Osteoblast (primary cell): ENCODE measurements at places on chromosomes 16 and 17. TPM values are rescaled to one million over a fixed set of nuclear protein-coding genes. Genes with fewer than 3 reads are reported as not detected.

DNA sequence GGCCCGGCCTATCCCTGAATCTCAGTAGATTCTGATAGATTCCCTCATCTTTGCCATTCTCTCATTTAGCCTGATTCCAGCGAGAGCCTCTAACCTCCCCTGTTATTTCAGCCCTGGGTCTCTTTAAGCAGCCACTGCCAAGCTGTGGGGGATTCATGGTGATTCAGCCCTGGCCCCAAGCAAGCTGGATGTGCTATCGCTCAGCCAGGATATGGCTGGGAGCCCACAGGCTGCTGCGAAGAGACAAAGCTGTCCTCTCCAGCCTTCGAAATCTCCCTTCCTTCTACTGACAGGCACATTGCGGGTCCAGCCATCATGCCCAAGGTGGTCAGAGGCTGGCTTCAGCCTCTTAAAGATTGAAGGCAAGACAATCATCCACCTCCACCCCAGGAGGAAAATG lies 394.1 kb downstream of the SOX9 start:
- H3K36me3 ChIP-seq = no peaks in the 10 kb centered on the region
- no peak for DNase-seq
- H3K27me3 ChIP-seq = no peaks in the 10 kb centered on the region

PRR29 gene
- 0.36 and 0.88 TPM in 2 replicates for total RNA-seq

TBC1D3 gene
- not detected in 2 replicates for total RNA-seq

GRCh38 chr17:76562734-76563148 lies 22.9 kb downstream of the PRCD start:
- no peak overlapping the region for H3K4me3 ChIP-seq
- peak overlapping the region; percentile 65 for H3K27ac ChIP-seq
- peaks cover 41% of the 10 kb centered on the region for H3K36me3 ChIP-seq
- H3K4me1 ChIP-seq = peaks cover 50% of the 10 kb centered on the region
- no peaks in the 10 kb centered on the region for H3K27me3 ChIP-seq

- no peaks in the 10 kb centered on the region for H3K4me1 ChIP-seq
- H3K27me3 ChIP-seq = no peaks in the 10 kb centered on the region
- no peak overlapping the region for H3K4me3 ChIP-seq
- no peak overlapping the region for H3K27ac ChIP-seq
- DNase-seq = no peak
- no peaks in the 10 kb centered on the region for H3K36me3 ChIP-seq
Observed at GRCh38 chr16:7452090-7452489, 119.4 kb downstream of the RBFOX1 start.

CNGB1 gene
- not detected in 2 replicates for total RNA-seq

AGRP gene
- not detected in 2 replicates for total RNA-seq

C16orf74 gene
- total RNA-seq = 0.59 and 0.72 TPM in 2 replicates

- peaks cover 16% of the 10 kb centered on the region for H3K4me1 ChIP-seq
- H3K36me3 ChIP-seq = no peaks in the 10 kb centered on the region
- H3K27me3 ChIP-seq = no peaks in the 10 kb centered on the region
- no peak overlapping the region for H3K27ac ChIP-seq
Observed at GRCh38 chr16:54422159-54422558, 135.6 kb upstream of the IRX3 start.

TBC1D3G gene
- 2.9 TPM in 1 of 2 replicates, not detected in the other for total RNA-seq

GRCh38 chr17:78815696-78816095 lies 24.9 kb downstream of the USP36 start:
- H3K36me3 ChIP-seq = peaks cover 89% of the 10 kb centered on the region
- DNase-seq = no peak
- no peaks in the 10 kb centered on the region for H3K27me3 ChIP-seq
- no peak overlapping the region for H3K27ac ChIP-seq

GRCh38 chr17:83065660-83066542 lies 13.5 kb upstream of the METRNL start:
- H3K27ac ChIP-seq = no peak overlapping the region
- H3K27me3 ChIP-seq = no peaks in the 10 kb centered on the region
- H3K4me3 ChIP-seq = no peak overlapping the region
- no peaks in the 10 kb centered on the region for H3K36me3 ChIP-seq

DNA sequence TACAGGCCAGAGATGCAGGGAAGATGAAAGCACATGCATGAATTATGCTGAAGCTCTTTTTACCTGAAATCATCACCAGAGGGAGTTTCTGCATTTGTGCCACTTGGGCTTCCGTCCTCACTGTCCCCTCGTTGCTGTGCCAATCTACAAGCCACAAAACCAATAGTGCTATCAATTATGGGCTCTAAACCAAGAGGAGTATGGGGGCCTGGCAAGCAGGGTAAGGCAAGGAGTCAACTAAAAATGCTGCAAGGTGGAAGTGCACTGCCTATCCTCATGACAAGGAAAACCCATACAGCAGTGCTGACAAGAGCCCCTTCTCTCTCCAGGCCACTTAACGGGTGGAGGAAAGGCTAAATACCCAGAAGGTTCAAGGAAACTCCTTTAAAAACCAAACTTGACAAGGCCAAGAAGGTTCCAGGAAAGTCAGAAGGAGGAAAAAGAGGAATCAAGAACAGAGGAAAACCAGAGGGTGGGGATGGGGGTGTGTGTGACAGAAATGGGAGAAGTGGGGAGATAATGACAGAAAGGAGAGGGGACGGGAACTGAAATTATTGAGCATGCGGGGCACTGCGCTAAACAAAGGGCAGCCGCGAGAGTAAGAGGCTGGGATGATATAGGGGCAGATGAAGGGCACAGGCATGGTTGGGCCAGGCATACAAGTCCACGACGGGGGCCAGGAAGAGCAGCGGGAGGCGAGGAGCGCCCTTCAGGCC lies 674 bp downstream of the C17orf75 start:
- H3K27ac ChIP-seq = peak overlapping the region; percentile 5
- peak overlapping the region; percentile 83 for H3K4me3 ChIP-seq
- DNase-seq = no peak
- no peaks in the 10 kb centered on the region for H3K36me3 ChIP-seq
- H3K4me1 ChIP-seq = peaks cover 13% of the 10 kb centered on the region
- no peaks in the 10 kb centered on the region for H3K27me3 ChIP-seq

CNTNAP1 gene
- 18.6 and 19.2 TPM in 2 replicates for total RNA-seq

- H3K4me3 ChIP-seq = no peak overlapping the region
- no peak for DNase-seq
- H3K27ac ChIP-seq = no peak overlapping the region
- no peaks in the 10 kb centered on the region for H3K36me3 ChIP-seq
- H3K27me3 ChIP-seq = no peaks in the 10 kb centered on the region
Observed at GRCh38 chr16:88511060-88511459, 58.0 kb downstream of the ZFPM1 start.

DNA sequence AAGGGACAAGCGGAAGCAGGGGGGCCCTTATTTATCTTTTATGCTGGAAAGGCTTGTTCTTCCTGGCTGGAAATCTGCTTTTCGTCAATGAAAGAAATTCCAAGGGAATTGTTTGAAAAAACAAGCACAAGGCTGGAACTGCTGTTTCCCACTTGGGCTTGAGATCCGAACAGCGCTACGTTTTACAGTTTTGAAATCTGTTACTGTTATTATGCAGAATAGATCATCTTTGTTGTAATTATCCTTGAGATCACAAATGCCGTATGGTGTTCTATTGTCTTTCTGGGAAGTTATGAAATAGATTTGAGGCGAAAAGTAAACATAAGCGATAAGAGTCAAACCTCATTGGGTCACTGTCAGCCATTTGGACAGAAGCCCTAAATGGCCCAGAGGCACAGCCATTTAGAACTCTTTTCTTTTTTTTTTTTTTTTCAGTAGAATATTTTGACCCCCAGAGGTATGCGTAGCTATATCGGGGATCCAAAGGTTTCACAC lies 223.3 kb downstream of the IRX3 start:
- H3K27ac ChIP-seq = no peak overlapping the region
- no peak overlapping the region for H3K4me3 ChIP-seq
- no peak for DNase-seq
- no peaks in the 10 kb centered on the region for H3K27me3 ChIP-seq
- H3K36me3 ChIP-seq = no peaks in the 10 kb centered on the region
